Thoracic aorta endothelial cell (primary cell): ENCODE measurements at places on chromosomes 16 and 17. TPM values are rescaled to one million over a fixed set of nuclear protein-coding genes. Genes with fewer than 3 reads are reported as not detected.

The C1QTNF1 gene
- 4.1 and 6.8 TPM in 2 replicates for total RNA-seq

The KCNH4 gene
- under 0.01 TPM in 1 of 2 replicates, not detected in the other for total RNA-seq

The GDPD3 gene
- 1.7 and 2.0 TPM in 2 replicates for total RNA-seq

The PRSS53 gene
- 1.1 and 1.5 TPM in 2 replicates for total RNA-seq
